CD4-positive, alpha-beta T cell (primary cell): ENCODE measurements at places on chromosomes 7 and 10.

- no peak overlapping the region for H3K27ac ChIP-seq
- H3K4me1 ChIP-seq = no peaks in the 10 kb centered on the region
- no peak for DNase-seq
- peaks cover 32% of the 10 kb centered on the region for H3K27me3 ChIP-seq
- no peaks in the 10 kb centered on the region for H3K36me3 ChIP-seq
Observed at GRCh38 chr7:155477476-155477875, 19.5 kb downstream of the EN2 start.

- no peaks in the 10 kb centered on the region for H3K27me3 ChIP-seq
- peaks cover 43% of the 10 kb centered on the region for H3K36me3 ChIP-seq
- no peak overlapping the region for H3K4me3 ChIP-seq
- DNase-seq = no peak
Observed at GRCh38 chr7:149621776-149622175, 124.2 kb upstream of the ZNF746 start.

GRCh38 chr7:149595078-149595477 is 97.5 kb upstream of the ZNF746 start:
- H3K27ac ChIP-seq = no peak overlapping the region
- H3K36me3 ChIP-seq = peaks cover 51% of the 10 kb centered on the region
- no peak for DNase-seq
- H3K4me3 ChIP-seq = no peak overlapping the region
- H3K27me3 ChIP-seq = no peaks in the 10 kb centered on the region
- peaks cover 13% of the 10 kb centered on the region for H3K4me1 ChIP-seq

DNA sequence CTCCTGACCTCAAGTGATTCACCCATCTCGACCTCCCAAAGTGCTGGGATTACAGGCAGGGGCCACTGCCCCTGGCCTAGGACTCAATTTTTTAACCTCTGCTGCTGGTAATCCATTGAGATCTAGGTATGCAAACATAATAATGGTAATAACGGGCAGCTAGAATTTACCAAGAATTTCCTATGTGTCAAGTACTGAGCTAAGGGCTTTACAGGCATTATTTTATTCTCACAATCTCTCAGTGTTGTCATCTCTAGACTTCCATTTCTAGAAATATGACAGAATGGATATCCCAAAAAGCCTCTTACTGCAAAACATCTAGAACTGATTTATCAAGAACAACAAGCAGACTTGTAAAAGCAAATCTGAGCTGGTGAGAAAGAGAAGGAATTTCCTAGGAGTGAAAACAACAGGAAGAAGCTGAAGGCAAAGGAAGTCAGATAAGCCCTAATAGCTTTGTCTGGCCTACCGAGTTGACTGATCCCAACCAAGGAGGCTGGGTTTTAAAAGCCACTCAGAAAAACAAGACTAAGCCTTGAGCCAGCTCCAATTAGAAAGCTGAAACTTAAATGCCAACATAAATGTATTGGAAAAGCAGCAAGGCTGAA is 70.6 kb downstream of the CCDC71L start:
- no peak overlapping the region for H3K27ac ChIP-seq
- H3K27me3 ChIP-seq = no peaks in the 10 kb centered on the region
- H3K36me3 ChIP-seq = no peaks in the 10 kb centered on the region

DNA sequence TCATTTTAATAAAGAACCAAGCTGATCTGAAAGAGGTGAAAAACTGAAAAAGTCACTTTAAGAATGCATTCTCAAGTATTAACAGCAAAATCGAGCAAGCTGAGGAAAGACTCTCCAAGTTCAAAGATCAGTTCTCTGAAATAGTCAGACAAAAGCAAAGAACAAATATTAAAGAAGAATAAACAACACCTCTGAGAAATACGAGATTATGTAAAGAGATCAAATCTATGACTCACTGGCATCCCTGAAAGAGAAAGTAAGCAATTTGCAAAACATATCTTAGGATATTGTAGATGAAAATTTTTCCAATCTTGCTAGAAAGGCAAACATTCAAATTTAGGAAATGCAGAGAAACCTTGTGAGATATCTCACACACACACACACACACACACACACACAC is 138.4 kb upstream of the HGF start:
- no peaks in the 10 kb centered on the region for H3K4me1 ChIP-seq
- H3K4me3 ChIP-seq = no peak overlapping the region
- DNase-seq = no peak

GRCh38 chr7:142690554-142691182 is 58.6 kb upstream of the PRSS1 start:
- H3K4me3 ChIP-seq = no peak overlapping the region
- H3K36me3 ChIP-seq = no peaks in the 10 kb centered on the region
- no peak for DNase-seq
- H3K27ac ChIP-seq = no peak overlapping the region

- no peak overlapping the region for H3K27ac ChIP-seq
- no peaks in the 10 kb centered on the region for H3K27me3 ChIP-seq
- H3K36me3 ChIP-seq = peaks cover 94% of the 10 kb centered on the region
- DNase-seq = no peak
- no peak overlapping the region for H3K4me3 ChIP-seq
Observed at GRCh38 chr10:97464226-97464625, 18.3 kb downstream of the ZDHHC16 start.

DNA sequence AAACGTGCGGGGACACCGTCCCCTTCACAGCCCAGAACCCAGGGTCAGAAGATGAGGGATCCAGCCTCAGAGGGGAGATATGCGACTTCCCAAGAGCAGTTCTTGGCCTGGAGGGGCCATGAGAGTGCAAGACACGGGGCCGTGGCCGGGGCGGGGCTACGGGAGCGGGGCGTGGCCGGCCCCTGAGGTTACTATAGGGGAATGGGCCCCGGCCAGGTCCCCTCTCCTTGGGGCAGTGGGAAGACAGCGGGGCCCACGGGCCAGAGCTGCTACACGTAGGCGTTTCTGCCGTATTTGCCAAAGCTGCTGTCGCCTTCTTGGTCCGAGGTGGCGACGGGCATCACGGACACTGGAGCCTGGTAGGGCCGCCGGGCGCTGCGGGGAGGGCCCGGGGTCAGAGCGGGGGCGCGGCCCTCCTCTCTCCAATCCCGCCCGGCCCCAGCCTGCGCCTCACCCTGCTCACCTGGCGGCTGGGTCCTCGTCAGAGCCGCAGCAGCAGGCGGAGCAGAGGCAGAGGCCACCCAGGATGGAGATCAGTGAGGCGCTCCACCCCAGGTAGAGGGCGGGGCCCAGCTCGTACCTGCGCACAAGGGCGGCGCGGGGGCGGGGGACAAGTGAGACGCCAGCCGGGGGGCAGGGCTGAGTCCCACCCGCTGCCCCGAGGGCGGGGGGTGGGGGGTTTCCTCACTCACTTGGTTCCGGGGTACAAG is 5.3 kb downstream of the CLDN15 start:
- DNase-seq = no peak
- H3K27me3 ChIP-seq = no peaks in the 10 kb centered on the region
- H3K27ac ChIP-seq = no peak overlapping the region
- H3K36me3 ChIP-seq = peaks cover 17% of the 10 kb centered on the region
- H3K4me3 ChIP-seq = no peak overlapping the region

- no peaks in the 10 kb centered on the region for H3K27me3 ChIP-seq
- peaks cover 72% of the 10 kb centered on the region for H3K36me3 ChIP-seq
- no peak overlapping the region for H3K4me3 ChIP-seq
- no peak for DNase-seq
- H3K4me1 ChIP-seq = no peaks in the 10 kb centered on the region
- no peak overlapping the region for H3K27ac ChIP-seq
Observed at GRCh38 chr7:44673324-44673723, 66.9 kb downstream of the OGDH start.
